ENCODE measurements at places on chromosomes 16 and 17.

DNA sequence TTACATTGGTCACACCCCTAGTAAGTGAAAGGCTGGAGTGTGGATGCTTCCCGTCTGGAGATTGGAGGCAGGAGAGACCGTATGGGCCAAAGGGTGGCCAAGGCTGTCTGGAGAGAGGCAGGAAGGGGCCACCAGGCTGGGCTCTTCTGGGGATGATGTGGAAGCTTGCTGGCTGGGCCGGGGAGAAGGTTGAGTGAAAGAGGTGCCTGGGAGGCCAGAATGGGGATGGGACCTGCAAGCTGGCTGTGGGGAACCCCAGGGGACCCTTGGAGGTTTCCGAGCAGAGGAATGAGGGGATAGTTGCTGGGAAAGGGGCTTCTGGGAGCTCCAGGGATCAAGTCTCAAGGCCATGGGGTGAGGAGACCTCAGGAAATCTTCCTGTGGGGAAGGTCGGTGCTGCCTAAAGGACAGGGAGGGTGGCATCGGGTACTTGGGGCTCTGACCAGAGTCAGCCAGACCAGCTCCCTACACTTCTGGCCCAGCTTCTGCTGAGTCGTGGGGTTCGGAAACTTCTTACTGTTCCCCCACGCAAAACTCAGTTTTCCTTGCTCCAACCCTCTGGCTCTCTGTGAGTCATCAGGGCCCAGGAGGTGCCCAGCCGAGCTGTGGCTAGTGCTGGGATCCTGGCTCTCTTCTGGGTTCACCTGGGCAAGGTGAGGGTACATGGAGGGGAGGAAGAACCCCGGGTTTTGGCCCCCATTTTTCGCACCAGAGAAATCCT, 3.1 kb downstream of the MRC2 start:
- DNase-seq, result no peak

- DNase-seq, result no peak
Measured at GRCh38 chr16:49350265-49351095, 23.1 kb upstream of the C16orf78 start.

GRCh38 chr16:87580855-87581261, 21.4 kb upstream of the JPH3 start:
- no peak for DNase-seq

GRCh38 chr16:56960681-56961281, 969 bp upstream of the CETP start:
- no peak for DNase-seq

DNA sequence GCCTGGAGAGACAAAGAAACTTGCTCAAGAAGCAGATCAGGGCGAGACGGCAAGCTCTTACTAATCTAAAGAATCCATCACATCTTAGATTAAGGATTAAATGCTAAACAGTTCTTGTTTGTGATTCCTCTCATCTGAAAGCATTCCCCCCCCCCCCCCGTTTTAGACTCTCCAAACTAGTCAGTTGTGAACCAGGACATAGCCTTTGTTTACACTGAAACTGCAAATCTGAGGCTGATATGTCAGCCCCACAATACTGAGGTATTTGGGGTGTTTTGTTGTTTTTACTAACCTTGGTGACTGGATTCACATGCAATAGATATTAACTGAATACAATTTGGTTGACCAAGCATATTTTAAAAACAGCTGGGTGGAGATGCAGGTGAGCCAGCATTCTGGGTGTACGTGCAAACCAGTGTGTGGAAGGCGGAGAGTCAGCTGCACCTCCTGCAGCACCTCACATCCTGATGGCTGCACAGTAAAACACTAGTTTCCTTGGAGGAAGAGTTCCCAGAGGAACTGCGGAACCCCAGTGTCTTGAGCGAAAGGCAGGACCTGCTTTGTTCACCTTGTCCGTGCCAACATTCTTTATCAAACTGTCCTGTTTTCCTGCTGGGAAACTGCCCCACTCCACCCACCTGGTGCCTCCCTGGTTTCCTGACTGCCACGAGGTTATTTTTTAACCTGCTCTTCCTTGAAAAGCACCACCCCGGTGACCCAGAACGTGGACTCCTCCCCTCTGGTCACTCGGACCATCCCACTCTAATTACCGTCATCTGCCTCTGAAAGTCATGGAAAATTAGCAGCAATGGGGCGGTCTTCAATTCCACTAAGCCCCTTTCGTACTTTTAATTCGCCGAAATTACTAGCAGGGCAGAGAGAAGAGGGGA, 1.2 kb upstream of the YPEL2 start:
- no peak for DNase-seq

- no peak for DNase-seq
Measured at GRCh38 chr17:61863801-61864126, 436 bp upstream of the BRIP1 start.

DNA sequence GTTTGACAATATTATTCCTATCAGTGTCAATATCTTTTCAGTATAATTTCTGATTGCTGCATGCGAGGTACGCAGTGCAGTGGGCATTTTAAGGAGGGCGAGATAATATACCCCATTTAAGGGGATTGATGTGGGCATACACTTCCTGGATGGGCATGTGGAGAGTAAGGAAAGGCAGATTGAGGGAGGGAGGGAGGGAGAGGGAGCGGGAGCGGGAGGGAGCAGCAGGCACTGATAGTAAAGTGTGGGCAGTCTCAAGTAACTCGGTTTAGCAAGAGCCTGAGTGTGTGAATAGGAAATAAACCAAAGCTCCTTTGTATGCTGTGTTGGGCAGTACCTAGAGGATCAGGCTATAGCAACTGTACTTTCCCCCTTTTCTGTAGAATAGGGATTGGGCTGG, 5.1 kb downstream of the BPTF start:
- no peak for DNase-seq

GRCh38 chr17:38705803-38706504, 881 bp downstream of the MLLT6 start:
- no peak for DNase-seq

DNA sequence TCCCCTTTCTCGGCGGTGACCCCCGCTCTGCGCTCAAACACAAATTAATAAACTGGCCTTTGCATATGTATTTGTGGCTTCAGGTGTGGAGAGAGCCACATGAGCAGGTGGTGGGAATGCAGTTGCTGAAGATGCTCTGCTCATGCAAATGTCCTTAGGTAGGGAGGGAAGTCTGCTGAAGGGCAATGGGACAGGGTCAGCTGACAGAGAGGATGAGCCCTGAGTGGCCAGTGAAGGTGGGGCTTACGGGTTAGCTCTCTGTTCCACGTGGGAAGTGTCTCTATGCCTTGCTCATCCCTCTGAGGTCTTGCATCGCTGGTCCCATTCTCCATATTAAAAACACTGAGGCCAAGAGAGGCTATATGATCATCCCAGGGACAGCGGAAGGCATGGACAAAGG, 74.2 kb upstream of the CCL1 start:
- no peak for DNase-seq

- DNase-seq, result no peak
Measured at GRCh38 chr17:79029327-79030009, 5.5 kb downstream of the C1QTNF1 start.

All from central memory CD8-positive, alpha-beta T cell (primary cell).